ENCODE measurements at places on chromosomes 1 and 21.

GRCh38 chr1:160284220-160284781 is 632 bp downstream of the PEX19 start:
- DNase-seq, result peak; percentile 94

- no peak for DNase-seq
These were observed 5.0 kb downstream of the HPDL start for GRCh38 chr1:45331436-45332345.

DNA sequence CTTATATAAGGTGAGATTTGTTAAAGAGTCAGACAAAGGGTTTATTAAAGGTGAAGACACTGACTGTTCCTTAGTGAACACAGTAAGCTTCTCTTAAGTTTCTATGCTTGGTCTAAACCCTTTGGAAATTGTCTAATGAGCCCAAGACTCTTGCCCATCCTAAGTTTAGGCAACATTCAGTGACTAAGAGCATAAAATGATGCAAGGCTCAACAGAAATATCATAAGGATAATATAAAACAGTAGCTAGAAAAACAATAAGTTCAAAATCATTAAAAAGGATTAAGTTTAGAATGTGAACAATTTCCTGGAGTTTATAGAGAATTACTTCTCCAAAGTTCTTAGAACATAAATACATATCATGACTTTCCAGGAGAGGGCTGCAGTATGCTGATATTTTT is 108.9 kb upstream of the PDC start:
- DNase-seq, result no peak

DNA sequence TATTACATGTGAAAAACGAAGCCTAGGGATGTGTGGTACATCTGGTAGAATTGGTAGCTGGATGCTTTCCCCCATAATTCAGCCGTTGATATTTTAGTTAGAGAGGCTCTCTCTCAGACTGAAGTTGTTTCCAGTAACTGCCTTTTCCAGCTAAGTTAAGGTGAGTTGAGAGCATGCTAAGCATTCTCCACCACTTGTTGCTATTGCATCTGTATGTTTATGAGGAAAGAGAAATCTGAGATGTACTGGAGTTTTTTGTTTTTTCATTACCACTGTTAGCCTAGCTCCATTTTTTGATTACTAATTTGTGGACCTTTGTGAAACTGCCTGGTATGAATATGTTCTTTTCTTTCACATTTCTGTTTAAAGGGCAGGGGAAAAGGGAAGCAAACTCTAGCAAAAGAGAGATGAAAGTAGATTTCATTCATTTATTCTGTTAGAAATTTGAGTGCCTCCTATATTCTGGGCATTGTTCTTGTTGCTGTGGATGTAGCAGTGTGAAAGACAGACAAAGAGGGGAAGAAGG is 189.9 kb upstream of the CACYBP start:
- no peak for DNase-seq

DNA sequence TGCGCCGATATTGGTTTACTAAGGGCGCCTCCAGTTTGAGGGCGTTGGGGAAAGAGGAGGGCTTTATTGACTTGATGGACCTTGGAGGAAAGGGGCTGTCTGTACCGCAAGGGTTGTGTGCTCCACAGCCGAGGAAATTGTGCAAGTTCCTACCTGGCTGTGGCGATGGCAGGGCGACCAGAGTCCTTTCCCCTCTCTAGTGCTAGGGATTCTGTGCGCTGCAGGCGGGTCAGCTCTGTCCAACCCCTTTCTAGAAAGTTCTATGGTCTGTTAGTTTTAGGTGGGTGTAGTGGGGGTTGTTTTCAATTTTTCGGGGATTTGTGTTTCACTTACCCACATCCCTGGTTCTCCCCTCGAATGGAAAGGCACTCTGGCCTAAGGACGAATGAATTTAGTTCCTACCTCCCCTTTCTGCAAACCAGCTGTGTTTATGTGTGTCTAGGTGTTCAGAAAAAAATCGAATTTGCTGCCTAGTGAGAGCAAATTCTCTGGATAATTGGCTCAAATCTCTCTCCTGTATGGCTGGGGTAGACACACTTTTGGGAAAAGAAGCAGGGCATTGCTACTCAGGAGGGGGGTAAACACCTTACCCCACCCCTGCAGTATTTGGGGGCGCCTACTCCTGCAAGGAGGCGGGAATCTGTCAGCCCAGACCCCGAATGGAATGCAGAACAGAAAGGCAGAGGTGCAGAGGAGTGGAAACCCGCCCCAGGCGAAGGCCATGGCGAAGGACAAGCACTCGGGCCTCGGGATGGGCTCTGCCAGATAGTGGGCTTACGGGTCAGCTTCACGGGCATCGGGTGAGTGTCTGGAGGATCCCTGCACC is 2.0 kb downstream of the DMBX1 start:
- DNase-seq, result no peak

GRCh38 chr1:43414634-43415223 is 25.0 kb downstream of the SZT2 start:
- peak; percentile 12 for DNase-seq

- DNase-seq, result peak; percentile 30
These were observed 155.9 kb downstream of the LYPLAL1 start for GRCh38 chr1:219329578-219329977.

DNA sequence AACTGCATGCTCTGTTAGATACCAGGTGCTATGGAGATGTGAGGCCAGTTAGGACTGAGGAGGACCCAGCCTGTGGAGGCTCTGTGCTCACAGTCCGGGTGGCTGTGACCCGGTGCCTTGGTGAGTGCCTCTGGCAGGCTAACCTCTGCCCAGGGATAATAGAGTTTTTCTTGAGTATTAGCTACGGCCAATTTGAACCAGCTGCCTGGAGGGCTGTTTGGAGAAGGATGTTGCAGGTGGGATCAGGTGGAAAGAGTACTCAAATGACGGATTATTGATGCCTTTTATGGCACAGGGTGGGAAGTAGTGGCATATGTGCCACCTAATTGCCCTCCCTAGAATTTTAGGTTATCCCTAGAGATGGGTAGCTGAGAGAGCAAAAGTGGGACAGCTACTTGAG is 182.7 kb downstream of the GRIK3 start:
- no peak for DNase-seq

- DNase-seq, result peak; percentile 39
These were observed at the start of gene F5 for GRCh38 chr1:169586395-169587255. TSS of gene F5 (minus strand) at chr1:169586481. CDS start at chr1:169586386, 95 bp downstream.

GRCh38 chr1:38213646-38214434 is 167.2 kb upstream of the POU3F1 start:
- no peak for DNase-seq

DNA sequence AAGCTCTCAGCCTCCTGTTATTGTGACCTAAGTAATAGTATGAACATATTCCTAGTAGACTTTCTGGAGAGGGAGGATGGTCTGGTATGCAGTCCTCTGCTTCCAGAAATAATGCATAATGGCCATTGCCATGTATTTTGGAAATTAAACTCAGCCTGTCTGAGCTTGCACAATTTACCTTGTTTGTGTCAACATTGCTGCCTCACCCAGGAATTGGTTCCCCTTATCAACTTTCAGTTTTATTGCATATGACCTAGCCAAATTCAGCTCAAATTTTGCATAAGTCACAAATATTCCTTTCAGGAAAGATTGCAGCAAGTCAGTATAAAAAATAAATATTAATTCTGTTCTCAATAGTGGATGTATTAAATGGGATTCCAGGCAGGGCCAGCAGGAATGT is 101.9 kb upstream of the SLC5A9 start:
- no peak for DNase-seq

DNA sequence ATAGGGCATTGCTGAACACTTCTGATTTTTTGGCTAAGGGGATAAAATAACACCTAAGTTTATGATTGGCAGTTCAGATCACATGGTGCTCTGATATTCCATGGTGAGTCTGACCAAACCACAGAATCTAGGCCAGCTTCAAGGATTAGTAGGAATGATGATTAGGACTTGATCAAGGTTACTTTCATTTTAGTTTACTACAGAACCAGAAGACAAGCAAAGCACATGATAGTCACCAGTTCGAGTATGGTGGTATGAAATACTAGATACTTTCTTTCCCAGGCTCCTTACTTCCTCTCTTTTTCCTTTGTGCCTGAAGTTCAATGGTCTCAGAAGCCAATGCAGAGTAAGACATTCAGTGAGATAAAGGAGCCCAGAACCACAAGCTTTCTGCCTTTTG is 26.6 kb downstream of the S100A10 start:
- DNase-seq, result no peak

GRCh38 chr1:9100471-9101043 is 28.3 kb downstream of the GPR157 start:
- DNase-seq, result no peak

- DNase-seq, result no peak
These were observed 29.8 kb upstream of the LRRC38 start for GRCh38 chr1:13543451-13544220.

GRCh38 chr21:42468491-42469131 is 27.4 kb downstream of the RSPH1 start:
- DNase-seq, result no peak

GRCh38 chr1:109502364-109502851 is 7.1 kb downstream of the AMIGO1 start:
- no peak for DNase-seq

GRCh38 chr1:162671664-162672410 is 39.6 kb downstream of the DDR2 start:
- DNase-seq, result no peak

- peak; percentile 94 for DNase-seq
These were observed 9.8 kb downstream of the ATP8B2 start for GRCh38 chr1:154335025-154335714.
